ENCODE measurements at places on chromosomes 16 and 17. TPM values are rescaled to one million over a fixed set of nuclear protein-coding genes. Genes with fewer than 3 reads are reported as not detected.

- peaks cover 1% of the 10 kb centered on the region for H3K27me3 ChIP-seq
- no peak overlapping the region for H3K27ac ChIP-seq
- H3K4me3 ChIP-seq = no peak overlapping the region
Observed at GRCh38 chr17:40371261-40371929, 6.9 kb upstream of the GJD3 start.

- H3K36me3 ChIP-seq = no peaks in the 10 kb centered on the region
- peak overlapping the region; percentile 82 for H3K4me3 ChIP-seq
- H3K4me1 ChIP-seq = peaks cover 46% of the 10 kb centered on the region
- no peaks in the 10 kb centered on the region for H3K27me3 ChIP-seq
- no peak overlapping the region for H3K27ac ChIP-seq
- peak; percentile 91 for DNase-seq
Observed at GRCh38 chr17:7988750-7989178, 13.7 kb upstream of the GUCY2D start.

DNA sequence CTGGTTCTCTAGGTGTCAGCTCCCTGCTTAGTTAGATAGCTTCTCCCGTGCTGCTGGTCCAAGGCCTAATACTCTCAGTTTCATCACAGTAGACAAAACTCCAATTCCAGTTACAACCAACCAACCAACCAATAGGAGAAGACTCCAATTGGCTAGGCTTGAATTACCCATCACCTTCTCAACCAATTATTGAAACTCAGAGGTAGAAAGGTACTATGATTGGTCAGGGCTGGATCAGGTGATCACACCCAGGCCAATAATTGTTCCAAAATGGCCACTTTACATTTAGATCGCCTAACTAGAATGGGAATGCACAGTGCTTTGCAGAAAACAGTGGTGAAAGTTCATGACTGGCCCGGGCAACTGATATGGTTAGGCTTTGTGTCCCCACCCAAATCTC, 49.5 kb upstream of the CRHR1 start:
- no peaks in the 10 kb centered on the region for H3K4me1 ChIP-seq
- H3K27me3 ChIP-seq = peaks cover 20% of the 10 kb centered on the region
- no peaks in the 10 kb centered on the region for H3K36me3 ChIP-seq
- no peak overlapping the region for H3K27ac ChIP-seq
- no peak for DNase-seq
- no peak overlapping the region for H3K4me3 ChIP-seq

DNA sequence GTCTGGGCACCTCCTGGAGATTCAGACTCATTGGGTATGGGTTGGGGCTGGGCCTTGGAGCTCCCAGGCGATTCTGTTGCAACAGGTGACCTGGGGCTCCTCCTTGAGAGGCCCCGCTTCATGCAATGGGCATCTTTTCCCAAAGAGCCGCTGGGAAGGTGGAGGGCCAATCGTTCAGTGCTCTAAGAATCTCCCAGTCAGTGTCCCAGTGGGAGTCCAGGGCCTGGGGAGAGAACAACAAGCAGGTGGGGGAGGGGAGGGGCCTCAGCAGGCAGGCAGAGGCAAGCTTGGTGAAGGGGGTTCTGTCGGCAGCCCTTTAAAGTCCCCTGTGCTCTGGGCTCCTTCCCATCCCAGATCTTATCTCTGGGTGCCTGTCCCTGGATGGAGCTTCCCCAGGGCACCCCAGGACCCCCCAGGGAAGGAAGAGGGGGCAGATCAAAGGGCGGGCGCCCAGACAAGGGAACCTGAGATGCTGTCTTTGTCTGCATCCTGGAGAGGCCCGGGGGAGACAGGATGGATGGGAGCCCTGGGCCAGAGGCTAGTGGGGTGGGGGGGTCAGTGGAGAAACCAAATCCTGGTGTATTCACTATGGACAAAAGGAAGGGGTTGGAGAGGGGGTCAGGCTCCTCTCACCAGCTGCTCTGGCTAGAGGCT, 30.5 kb upstream of the NXPH3 start:
- peaks cover 28% of the 10 kb centered on the region for H3K27me3 ChIP-seq
- no peak overlapping the region for H3K4me3 ChIP-seq
- H3K4me1 ChIP-seq = no peaks in the 10 kb centered on the region
- no peaks in the 10 kb centered on the region for H3K36me3 ChIP-seq
- no peak for DNase-seq

Gene ANKRD40CL
- not detected for total RNA-seq

Gene PRSS22
- total RNA-seq = not detected

Gene PRSS36
- total RNA-seq = 0.38 TPM

Gene GRIN2A
- 0.02 TPM for total RNA-seq

Gene GGT6
- not detected for total RNA-seq

DNA sequence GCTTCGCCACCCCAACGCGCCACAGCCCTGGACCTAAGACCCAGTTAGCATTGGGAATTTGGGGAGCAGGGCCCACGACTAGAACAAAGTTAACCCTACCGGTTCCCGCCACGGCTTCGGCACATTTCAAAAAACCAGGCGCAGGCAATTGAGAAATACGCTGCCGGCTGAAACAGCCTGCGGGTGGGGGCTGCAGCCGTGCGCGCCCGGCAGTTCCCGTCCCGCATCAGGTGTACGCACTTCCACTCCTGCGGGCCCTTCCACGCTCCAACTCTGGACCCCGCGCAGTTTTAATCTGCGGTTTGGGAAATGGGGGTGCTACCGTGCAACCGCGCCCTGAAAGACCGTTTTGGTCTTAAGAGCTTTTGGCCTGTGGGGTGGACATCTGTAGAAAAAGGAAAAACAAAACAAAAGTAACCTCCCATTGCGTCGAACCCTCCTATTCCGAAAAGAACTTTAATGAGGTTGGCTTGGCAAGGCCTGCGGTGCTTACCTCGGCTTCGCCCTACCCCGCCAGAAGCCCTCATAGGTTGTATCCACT, 7.1 kb downstream of the IRX5 start:
- peak overlapping the region; percentile 89 for H3K4me3 ChIP-seq
- peaks cover 15% of the 10 kb centered on the region for H3K36me3 ChIP-seq
- peaks cover 23% of the 10 kb centered on the region for H3K4me1 ChIP-seq
- no peak for DNase-seq

Gene ELP5
- total RNA-seq = 33.4 TPM

DNA sequence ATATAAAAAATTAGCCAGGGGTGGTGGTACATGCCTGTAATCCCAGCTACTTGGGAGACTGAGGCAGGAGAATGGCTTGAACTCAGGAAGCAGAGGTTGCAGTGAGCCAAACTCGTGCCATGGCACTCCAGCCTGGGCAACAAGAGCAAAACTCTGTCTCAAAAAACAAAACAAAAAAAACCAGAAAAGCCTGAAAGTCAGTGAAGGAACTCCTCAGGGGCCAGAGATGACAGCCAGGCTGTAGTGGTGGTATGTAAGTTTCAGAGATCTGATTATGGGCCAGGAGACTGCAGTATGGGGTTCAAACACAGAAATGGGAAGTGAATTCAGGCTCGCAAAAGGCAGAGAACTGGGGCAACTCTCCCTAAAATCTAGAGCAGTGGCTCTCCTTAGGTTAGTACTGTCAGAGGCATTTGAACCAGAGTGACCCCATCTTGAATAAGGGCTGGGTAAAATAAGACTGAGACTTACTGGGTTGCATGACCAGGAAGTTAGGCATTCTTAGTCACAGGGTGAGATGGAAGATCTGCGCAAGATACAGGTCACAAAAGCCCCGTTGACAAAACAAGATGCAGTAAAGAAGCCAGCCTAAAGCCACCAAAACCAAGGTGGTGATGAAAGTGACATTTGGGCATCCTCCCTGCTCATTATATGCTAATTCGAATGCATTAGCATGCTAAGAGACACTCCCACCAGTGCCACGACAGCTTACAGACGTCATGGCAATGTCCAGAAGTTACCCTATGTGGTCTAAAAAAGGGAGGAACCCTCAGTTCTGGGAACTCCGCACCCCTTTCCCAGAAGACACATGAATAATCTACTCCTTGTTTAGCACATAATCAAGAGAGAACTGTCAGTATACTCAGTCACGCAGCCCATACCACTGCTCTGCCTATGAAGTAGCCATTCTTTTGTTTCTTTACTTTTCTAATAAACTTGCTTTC, 120.2 kb upstream of the XYLT1 start:
- H3K27ac ChIP-seq = peak overlapping the region; percentile 76
- H3K36me3 ChIP-seq = no peaks in the 10 kb centered on the region
- DNase-seq = peak; percentile 49
- H3K4me1 ChIP-seq = peaks cover 30% of the 10 kb centered on the region
- peaks cover 1% of the 10 kb centered on the region for H3K27me3 ChIP-seq

DNA sequence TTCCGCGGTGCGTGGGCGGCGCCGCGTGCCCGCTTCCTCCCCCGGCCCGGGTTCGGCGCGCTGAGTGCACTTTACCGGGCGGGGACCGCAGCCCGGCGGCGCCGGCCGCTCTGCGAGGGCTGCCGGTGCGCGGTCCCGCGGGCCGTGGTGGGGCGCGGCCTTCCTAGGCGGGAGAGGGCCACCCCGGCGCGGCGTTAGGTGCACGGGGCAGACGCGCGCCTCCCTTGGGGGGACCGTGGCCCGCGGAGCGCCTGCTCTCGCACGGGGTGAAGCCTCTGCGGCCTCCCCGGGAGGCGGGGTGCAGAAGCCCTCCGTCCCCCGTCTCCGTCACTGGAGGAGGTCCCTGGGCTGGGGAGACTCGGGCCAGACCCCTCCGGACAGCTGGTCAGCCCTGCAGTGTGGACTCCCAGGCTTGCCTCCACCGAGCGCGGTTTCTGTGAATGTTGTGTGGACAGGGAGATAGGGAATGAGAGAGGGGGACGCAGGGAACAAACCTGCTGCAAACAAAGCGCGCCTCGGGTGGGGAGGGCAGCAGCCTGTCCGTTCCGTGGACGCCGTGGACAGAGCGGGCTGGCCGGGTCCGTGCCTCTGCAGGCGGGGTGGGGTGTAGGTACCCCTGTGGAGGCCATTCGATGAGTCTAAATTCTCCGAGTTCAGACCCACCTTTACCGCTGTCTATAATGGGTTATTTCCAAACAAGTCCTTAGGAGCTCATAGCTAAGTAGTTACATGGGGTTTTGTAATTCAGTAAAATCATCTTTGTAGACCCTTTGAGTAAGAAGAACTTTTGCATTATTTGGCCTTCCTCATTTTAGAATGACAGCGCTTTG, 721 bp downstream of the TBCD start:
- H3K4me1 ChIP-seq = peaks cover 21% of the 10 kb centered on the region
- no peak for DNase-seq
- peak overlapping the region; percentile 92 for H3K4me3 ChIP-seq
- H3K36me3 ChIP-seq = peaks cover 5% of the 10 kb centered on the region

GRCh38 chr16:87392821-87393679, 914 bp downstream of the MAP1LC3B start:
- H3K4me1 ChIP-seq = peaks cover 44% of the 10 kb centered on the region
- H3K27me3 ChIP-seq = peaks cover 7% of the 10 kb centered on the region
- peak overlapping the region; percentile 90 for H3K27ac ChIP-seq
- H3K36me3 ChIP-seq = peaks cover 12% of the 10 kb centered on the region

Gene KIF22
- 48.5 TPM for total RNA-seq

Measured in HFFc6 (cell line).